AG09309 (cell line): ENCODE measurements at places on chromosomes 16 and 17.
A peak's percentile ranks its signal among the peaks of the same experiment; 100 is the strongest.

- no peak for DNase-seq
Measured at GRCh38 chr17:74116087-74116717, 87.3 kb upstream of the RPL38 start.

GRCh38 chr16:51591480-51591879, 440.4 kb upstream of the SALL1 start:
- DNase-seq: no peak

- no peak for DNase-seq
Measured at GRCh38 chr17:19592316-19592715, 56.2 kb upstream of the ALDH3A2 start.

GRCh38 chr17:80105762-80106161, 4.4 kb downstream of the GAA start:
- DNase-seq: no peak

GRCh38 chr17:63116967-63117830, 151.2 kb downstream of the TANC2 start:
- DNase-seq: no peak

- DNase-seq: no peak
Measured at GRCh38 chr17:51147650-51148049, 5.7 kb upstream of the NME1 start.

- no peak for DNase-seq
Measured at GRCh38 chr16:78638371-78638770, 538.9 kb downstream of the WWOX start.

GRCh38 chr16:8853611-8854010, 15.2 kb downstream of the CARHSP1 start:
- no peak for DNase-seq

DNA sequence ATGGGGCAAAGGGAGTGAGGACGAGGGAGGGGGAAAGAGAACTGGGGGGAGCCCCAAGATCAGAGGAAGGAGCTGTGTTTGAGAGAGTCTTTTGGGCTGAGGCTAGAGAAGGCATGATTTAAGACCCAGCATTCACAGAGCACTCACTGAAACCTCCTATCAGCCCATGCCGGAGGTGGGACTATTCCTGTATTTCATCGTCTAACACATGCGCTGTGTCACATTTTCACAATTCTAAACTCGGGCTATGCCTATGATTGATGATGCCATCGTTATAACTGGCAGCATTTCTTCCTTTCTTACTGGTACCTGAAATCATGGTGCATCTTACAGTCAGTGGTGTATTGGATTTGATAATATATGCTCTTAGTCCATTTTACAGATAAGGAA, 3.5 kb downstream of the FAM171A2 start:
- no peak for DNase-seq

DNA sequence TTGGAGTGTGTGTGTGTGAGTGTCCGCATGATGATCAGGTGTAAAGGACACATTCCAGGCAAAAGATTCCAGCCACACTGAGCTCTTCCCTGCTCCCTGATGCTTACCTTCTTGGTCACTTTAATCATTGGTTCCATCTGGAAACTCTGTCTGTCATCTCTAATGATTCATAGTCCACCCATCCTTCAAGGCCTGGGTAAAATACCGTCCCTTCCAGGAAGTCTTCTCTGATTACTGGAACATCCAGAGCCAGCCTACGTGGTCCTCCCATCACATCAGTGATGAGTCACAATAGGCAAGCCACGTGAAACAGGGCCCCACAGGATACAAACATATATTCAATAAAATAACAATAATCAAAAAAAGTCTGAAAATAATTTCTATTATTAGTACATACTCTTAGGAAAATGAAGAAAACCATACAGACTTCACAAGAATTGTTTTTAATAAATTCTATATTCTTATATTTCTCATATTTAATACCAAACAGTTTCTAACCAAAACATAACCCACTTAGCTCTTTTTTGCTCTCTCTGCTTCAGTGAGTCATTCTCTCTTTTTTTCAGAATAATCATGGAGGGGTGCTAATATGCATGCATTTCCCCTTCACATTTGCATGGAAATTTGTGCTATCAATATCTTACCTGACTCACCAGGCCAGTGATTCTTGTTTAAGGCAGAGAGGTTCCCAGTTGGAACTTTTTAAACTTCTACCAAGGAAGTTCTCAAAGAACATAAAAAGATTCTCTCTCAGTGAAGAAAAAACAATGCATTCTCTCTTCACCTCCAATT, 263.2 kb downstream of the TOX3 start:
- DNase-seq: no peak

GRCh38 chr16:83196796-83197195, 570.0 kb downstream of the CDH13 start:
- no peak for DNase-seq

GRCh38 chr16:15983898-15984297, 34.5 kb downstream of the ABCC1 start:
- DNase-seq: no peak

DNA sequence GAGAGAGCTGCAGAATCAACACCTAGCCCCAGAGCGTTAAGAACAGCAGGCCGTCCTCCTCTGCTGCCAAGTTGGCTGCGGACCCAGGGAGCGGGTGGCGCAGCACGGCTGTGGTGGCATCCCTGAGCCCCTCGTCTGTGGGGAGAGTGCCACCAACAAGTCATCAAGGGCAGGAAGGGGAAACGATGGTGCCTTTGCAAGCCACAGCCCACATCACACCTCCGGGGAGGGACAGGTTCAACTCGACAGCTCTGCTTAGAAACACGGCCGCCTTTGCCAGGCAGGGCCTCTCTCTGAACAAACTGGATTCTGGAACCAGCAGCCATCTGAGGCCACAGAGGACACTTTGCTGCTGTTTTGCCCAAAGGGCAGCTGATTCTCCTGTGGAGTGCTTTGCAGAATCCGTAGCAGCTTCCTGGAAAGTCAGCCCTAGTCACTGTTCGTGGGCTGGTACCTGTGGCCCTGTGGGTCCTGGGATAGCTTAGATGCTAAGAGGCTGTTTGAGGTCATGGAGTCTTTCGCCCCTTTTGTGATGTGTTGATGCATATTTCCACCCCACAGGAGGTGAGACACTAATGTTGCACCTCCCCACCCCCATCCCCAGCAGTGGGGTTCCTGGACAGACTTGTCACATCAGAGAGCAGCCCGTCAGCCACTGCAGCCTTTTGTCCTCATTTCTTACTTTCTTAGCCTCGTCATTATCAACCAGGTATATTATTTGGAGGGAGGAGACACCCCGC, 270.6 kb downstream of the CPPED1 start:
- no peak for DNase-seq

- no peak for DNase-seq
Measured at GRCh38 chr16:58492735-58493134, 7.2 kb upstream of the NDRG4 start.

DNA sequence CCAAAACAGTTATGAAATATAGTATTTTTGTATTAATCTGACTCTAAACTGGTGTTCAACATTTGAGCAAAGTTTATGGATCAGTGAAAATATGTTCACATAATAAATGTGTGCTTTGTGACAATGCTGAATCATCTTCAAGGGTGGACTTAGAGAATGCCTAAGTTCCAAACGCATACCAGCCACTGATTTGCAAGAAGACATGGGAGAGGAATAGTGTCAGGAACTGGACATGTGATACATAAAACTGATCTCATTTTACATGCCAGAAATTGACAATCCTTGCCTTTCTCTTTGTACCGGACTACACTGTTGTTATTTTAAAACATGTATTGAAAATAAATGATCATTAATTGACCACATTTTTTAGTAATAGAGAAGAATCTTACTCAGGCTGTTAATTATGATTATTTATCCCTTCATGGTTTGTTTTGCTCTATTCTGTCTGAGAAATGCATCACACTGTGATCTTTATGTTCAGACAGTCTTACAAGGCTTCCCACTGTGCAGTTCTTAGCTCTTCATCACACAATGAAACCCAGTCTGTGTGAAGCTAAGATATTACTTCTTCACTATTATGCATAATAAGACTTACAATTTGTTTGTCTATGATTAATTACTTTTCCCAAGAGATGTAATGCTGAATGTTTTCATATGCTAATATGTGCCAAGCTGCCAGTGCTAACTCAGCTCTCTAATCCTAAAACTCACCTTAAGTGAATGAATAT, 1180.6 kb upstream of the CDH8 start:
- no peak for DNase-seq

DNA sequence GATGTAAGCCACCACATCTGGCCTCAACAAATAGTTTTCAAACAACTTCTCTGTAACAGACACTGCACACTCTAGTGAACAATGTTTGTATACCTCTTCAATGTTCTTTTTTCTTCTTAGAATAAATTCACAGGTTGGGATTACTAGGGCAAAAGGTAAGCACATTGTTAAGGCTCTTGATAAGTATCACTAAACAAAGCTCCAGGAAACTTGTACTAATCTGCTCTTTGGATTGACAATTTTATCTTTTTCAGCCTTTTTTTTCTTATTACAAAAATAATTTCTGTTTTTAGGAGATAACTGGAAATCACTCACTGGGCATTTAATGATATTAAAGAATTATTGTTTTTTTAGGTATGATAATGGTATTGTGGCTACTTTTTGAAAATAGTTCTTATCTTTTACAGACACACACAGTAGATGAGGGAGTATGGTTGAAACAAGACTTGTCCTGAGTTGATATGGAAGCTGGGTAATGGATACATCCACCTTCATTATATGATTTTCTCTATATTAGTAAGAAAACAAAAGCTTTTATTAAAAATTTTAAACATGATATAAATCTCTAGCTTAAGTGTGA, 7.7 kb upstream of the MPRIP start:
- no peak for DNase-seq

DNA sequence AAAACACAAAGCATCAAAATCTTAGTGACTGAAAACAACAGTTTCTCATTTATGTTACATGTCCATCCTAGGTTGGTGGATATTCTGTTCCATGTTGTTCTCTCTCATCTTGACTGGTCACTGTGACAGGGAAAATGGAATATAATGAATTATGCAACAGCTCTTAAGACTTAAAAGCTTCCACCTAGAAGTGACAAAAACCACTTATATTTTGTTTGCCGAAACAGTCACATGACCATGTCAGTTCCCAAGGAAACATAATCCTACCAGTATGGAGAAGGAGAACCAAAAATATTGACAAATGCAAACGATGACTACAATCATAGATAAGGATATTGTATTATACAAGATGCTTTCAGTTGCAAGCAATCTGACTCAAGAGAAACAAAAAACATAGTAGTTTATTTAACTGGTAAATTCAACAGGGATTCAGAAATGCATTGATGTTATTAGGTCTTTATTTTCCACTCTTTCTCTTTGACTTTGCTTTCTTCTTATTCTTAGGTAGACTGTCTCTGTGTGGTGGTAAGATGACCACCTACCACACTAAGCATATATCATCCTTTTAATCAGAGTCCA, 103.8 kb downstream of the SSH2 start:
- no peak for DNase-seq

DNA sequence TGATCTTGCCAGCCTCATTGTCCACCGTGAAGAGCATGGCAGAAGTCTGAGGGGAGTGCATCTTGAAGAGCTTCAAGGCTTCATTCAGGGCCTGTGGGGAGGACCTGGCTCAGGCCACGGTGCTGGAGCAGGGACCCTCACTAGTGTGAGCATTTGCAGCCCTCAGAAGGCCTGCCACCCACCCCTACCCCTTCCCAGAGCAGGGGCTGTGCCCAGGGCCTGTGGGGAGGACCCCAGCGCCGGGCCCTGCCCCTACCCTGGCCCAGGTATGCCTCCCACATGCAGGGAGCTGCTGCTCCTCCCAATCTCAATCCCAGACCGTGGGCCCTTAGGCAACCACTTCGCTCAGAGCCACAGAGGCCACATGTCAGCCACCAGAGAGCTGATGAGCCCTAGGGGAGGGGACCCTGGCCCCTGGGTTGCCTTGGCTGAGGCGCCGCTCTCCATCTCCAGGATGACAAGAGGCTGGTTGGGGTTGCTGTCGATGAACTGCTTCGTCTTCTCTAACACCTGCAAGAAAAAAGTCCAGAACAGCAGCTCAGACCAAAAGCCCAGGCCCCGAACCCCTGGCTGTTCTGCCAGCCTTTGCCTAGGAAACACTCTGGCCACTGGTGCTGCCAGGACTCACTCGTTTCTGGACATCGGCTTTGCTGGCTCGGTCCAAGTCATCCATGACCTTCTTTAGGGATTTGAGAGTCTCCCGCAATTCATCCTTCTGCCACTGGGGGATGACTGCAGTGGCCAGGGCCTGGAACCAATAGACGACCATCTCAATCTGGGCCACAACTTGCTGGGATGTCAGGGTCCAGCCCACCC, 1.8 kb upstream of the EXOSC6 start:
- DNase-seq: no peak

DNA sequence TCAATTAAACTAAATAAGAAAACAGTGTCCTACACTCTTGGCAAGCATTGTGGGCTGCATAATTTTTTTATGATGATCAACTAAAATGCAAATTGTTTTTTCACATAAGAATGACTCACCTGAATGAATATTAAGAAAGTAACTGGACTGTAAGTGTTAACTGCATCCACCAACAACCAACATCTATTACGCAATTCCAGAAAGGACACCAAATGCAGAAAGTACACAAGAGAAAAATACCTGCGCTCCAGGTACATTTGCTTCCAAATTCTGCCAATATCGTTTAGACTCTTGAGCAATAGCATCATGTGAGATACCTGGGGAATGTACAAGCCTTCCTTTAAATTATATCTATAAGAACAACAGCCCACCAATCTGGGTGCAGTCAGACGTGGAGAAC, 19.8 kb upstream of the TXNDC11 start:
- no peak for DNase-seq

GRCh38 chr16:65495106-65495505, 373.2 kb upstream of the CDH11 start:
- DNase-seq: no peak

DNA sequence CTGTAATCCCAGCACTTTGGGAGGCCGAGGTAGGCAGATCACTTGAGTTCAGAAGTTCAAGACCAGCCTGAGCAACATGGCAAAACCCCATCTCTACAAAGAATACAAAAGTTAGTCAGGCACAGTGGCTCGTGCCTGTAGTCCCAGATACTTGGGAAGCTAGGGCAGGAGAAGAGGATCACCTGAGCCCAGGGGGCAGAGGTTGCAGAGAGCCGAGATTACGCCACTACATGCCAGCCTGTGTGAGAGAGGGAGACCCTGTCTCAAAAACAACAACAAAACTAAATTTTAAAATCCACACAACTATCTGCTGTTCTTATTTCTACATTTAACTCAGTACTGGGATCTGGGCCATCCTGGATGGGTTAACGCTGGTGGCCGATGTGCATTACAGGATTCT, 41.2 kb upstream of the ARL6IP1 start:
- no peak for DNase-seq

GRCh38 chr17:58969156-58969555, 137.5 kb downstream of the TRIM37 start:
- no peak for DNase-seq

GRCh38 chr16:74271872-74272271, 24.7 kb upstream of the PSMD7 start:
- no peak for DNase-seq

DNA sequence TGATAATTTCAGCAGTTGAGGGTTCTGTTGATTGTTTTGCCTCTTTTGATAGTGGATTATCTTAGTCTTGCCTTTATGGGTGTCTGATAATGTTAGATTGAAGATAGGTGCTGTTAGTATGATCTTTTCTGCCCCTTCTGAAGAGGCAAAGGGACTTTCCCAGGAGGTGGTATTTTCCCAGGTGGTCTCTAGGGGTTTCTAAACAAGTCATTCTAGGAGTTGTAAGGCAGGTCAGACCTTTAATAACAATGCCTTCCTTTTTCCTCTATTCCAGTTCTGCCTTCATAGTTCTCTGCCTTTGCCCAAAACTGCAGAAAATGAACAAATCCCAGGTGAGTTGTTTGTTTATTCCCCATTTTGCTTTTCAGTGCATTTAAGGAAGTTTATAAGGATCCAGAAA, 4.3 kb downstream of the ZFP1 start:
- DNase-seq: no peak

- peak; percentile 66 for DNase-seq
Measured at GRCh38 chr17:59372138-59372751, 40.8 kb downstream of the YPEL2 start.
